ENCODE measurements at places on chromosomes 2 and 18.

- H3K27ac ChIP-seq, result no peak overlapping the region
- DNase-seq, result no peak
- no peaks in the 10 kb centered on the region for H3K27me3 ChIP-seq
- H3K4me3 ChIP-seq, result no peak overlapping the region
- no peaks in the 10 kb centered on the region for H3K4me1 ChIP-seq
Measured at GRCh38 chr2:50831676-50832075, 200.3 kb downstream of the NRXN1 start.

GRCh38 chr2:235666213-235666781, 172.5 kb downstream of the AGAP1 start:
- H3K4me3 ChIP-seq, result peak overlapping the region; percentile 57
- peak overlapping the region; percentile 13 for H3K27ac ChIP-seq
- peaks cover 2% of the 10 kb centered on the region for H3K36me3 ChIP-seq
- H3K4me1 ChIP-seq, result peaks cover 19% of the 10 kb centered on the region
- no peak for DNase-seq
- H3K27me3 ChIP-seq, result peaks cover 41% of the 10 kb centered on the region

DNA sequence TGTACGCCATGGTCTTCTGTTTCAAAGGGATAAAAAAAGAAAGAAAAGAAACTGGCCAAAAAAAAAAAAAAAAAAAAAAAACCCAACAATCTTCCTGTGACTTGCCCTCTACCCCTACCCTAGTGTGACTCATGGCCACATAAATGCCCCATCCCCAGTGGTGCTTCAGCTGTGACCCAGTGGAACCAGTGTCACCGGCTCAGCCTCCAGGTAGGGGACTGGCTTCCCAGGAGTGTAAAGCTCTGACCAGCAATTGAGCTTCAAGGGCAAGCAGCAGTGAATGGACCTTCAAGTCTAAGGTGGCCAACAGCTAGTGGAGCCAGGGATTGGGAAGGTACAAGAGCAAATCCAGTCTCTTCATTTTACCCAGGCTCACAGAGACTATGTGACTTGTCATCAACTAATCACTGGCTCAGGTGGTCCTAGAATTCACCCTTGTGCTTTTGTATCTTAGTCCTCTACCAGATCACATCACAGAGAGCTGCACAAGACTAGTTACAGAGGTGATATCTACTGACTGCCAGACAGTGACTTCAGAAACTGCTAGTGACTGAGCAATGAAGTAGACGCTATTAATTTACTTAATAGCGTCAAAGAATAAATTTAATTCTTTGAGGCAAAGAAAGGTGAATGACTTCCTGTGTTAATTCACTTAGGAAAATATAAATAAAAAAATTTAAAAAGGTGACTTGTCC, 1.3 kb upstream of the TGFBRAP1 start:
- peaks cover 13% of the 10 kb centered on the region for H3K36me3 ChIP-seq
- H3K4me1 ChIP-seq, result peaks cover 20% of the 10 kb centered on the region
- no peak for DNase-seq
- H3K27me3 ChIP-seq, result no peaks in the 10 kb centered on the region
- peak overlapping the region; percentile 73 for H3K27ac ChIP-seq

- H3K36me3 ChIP-seq, result no peaks in the 10 kb centered on the region
- H3K27ac ChIP-seq, result no peak overlapping the region
- no peaks in the 10 kb centered on the region for H3K4me1 ChIP-seq
- no peaks in the 10 kb centered on the region for H3K27me3 ChIP-seq
- H3K4me3 ChIP-seq, result no peak overlapping the region
- DNase-seq, result no peak
Measured at GRCh38 chr2:57207191-57207590, 839.4 kb upstream of the VRK2 start.

GRCh38 chr18:29912351-29912750, 1130.2 kb downstream of the DSC3 start:
- no peak for DNase-seq
- H3K27me3 ChIP-seq, result no peaks in the 10 kb centered on the region
- H3K36me3 ChIP-seq, result no peaks in the 10 kb centered on the region
- no peak overlapping the region for H3K27ac ChIP-seq

Data from central memory CD8-positive, alpha-beta T cell (primary cell).